ENCODE measurements at places on chromosomes 11 and 22.
A peak's percentile ranks its signal among the peaks of the same experiment; 100 is the strongest.

GRCh38 chr11:63813563-63814382 lies 517 bp downstream of the SPINDOC start:
- peak; percentile 37 for DNase-seq

GRCh38 chr11:70230151-70230839 lies 27.2 kb downstream of the FADD start:
- DNase-seq: no peak

GRCh38 chr22:22507743-22508273 lies 734 bp downstream of the ZNF280B start:
- DNase-seq: no peak

DNA sequence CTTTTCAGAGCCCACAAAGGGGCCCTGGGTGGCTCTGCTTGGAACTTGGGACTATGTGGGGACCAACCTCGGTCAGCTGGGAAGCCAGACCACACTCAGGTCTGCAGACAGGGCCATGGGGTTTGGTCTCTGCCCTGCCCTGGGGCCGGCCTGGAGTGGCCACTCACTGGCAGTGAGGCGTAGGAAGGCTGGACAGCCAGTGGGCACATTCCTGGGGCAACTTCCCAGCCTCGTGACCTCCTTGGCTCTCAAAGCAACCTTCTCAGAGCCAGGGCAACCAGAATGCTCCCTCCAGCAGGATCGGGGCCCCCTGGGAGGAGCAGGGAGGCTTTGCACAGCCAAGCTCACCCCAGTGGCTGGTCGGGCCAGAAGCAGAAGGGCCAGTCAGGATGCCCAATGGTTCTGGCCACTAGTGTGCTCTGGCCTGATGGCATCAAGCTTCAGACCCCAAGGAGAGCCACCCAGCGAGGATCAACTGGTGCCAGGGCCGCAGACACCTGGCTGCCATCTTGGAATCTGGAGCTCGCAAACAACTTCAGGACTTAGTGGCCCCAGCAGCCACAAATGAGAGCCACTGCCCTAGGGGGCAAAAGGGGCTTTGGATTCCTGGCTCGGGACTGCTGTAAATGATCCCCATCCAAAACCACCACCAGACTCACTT lies 87.1 kb downstream of the MYEOV start:
- DNase-seq: no peak

DNA sequence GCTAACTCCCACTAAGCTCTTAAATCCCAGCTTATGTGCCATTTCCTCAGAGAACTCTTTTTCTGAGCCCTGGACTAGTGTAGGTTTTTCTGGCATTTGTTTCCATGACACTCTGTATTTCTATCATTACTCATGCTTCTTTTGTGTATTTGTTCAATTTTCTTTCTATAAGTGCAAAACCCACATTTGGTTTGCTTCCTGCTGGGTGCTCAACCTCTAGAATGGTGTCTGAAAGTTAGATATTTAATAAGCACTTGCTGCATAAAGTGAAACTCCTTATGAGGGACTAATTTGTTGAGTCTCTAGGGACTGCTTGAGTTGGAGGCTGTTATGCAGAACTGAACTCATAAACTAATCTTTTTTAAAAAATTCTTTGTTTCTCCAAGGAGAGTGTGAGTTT lies 68.6 kb downstream of the SYT9 start:
- no peak for DNase-seq

GRCh38 chr11:30481796-30482195 lies 104.4 kb downstream of the MPPED2 start:
- peak; percentile 29 for DNase-seq

Measured in epithelial cell of esophagus (primary cell).